Activated CD4-positive, alpha-beta T cell treated with anti-CD3 and anti-CD28 coated beads for 24 hours (primary cell): ENCODE measurements at places on chromosomes 7 and 10.

GRCh38 chr10:10734356-10735064 lies 283.2 kb upstream of the CELF2 start:
- no peak for DNase-seq

GRCh38 chr10:34658934-34659333 lies 156.2 kb downstream of the PARD3 start:
- DNase-seq: no peak

GRCh38 chr7:121904120-121904519 lies 31.2 kb downstream of the PTPRZ1 start:
- no peak for DNase-seq

DNA sequence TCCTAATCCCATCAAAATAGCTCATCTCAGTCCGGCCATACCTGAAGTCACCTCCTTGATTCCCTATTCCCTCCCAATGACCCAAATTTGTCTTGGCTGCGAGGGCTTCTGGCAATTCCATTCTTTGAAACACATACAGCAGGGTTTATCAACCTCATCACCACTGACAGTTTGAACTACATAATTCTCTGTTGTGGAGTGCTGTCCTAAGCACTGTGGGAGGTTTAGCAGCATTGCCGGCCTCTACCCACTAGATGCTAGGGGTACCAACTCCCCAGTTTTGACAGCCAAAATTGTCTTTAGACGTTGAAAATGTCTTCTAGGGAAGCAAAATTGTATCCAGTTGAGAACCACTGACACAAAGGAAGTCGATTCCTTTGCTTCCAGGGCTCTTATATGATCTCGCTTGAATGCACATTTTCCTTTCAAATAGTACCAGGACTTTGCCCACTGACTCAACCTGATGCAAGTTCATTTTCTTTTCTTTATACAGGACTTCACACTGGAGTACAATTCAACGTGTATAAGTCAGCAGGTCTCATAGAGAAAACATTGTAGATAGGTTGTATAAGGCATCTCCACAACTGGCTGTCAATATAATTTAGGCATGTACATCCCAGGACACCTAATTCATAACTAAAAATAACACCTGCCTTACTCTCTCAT lies 133.3 kb downstream of the STRA8 start:
- no peak for DNase-seq

GRCh38 chr7:28815928-28816373 lies 142.2 kb downstream of the TRIL start:
- no peak for DNase-seq

DNA sequence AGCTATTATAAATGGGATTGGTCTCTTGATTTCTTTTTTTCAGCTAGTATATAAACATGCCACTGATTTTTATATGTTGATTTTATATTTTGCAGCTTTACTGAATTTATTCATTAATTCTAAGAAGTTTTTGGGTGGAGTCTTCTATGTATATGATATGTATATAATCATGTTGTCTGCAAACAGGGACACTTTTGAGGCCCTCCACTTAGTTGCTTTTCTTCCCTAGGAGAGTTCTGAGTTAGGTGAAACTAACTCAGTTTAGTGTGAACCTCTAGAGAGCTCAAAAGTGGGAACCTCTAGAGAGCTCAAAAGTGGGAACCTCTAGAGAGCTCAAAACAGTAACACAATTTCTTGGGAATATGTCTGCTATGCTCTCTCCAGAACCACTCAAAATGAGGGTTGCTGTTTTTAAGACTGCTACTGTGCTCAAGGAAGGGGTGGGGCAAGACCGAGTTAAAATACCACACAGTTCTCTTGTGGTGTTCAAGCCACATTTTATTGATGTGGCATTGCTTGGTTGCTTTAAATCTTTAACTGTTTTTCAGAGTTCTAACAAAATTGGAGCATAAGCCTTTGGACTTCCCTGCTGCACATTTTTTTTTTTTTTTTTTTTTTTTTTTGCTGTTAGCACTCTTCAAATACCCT lies 13.2 kb downstream of the CCDC7 start:
- DNase-seq: no peak

- DNase-seq: no peak
These were observed 63.7 kb upstream of the LRRC17 start for GRCh38 chr7:102849079-102849478.

DNA sequence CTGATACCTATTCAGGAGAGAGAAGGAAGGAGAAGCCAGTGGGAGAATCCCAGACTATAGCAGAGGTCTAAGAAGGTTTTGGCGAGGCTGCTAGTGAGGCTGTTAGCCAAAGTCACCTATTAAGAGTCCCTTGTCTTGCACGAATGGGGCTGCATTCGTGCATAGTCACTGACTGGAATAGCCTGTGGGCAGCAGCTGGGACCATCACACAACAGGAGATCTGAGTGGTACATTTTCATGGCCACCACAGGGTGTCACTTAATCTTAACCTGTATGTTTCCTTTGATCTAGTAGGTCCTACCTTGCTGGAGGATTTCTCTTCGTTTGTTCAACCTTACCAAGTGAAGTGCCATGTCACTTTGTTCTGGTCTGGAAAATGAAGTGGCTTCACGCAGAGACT lies 319.9 kb downstream of the BMPER start:
- no peak for DNase-seq

- no peak for DNase-seq
These were observed 19.5 kb downstream of the HSPA12A start for GRCh38 chr10:116722736-116723427.

DNA sequence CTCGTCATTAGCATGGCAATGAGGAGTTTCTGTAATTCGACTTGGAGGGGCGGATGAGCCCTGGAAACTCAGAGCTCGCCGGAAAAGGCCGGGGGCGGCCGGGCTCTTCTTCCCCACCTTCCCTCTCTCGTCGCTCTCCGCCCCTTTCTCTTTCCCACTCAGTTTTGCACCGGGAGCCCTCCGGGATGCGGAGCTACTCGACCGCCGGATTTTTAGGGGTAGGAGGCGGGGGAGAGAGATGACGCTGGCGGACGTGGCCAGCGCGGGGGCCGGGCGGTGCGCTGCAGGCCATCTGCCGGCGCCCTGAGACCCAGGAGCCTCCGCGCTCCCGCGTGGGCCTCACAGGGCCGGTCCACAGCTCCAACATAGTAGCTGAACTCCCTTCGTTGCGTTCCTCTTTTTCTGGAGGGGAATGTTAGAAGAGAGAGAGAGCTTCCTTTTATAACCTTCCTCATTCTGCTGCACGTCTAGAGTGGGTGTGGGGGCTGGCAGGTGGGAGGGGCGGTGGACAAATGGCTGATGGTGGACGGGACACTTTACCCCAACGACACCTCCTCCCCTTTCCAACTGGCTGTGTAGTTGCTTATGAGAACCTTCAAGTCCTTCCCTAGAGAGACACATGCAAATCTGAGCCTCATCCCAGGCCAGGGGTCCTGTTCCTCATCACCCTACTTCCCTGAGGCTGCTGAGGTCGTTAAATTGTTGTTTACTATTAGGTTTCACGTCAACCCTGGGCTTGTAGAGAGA lies 1.1 kb upstream of the HOXA1 start:
- no peak for DNase-seq

DNA sequence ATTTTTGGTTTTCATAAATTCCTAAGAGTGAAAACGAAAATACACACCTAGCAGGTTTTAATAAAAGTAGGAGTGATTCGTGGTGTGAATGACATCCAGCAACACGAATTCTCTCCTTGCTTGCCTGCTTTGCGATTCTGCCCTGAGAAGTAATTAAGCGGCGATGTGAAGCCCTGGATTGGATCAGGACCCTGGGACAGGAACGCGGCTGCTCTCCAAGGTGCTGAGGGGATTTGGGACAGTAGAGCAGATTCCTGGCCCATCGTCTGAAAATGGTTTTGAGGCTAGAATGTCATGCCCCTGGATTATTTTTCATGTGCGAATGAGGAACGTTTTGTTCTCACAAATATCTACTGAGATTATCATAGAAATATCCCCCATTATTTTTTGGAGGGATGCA lies 7.8 kb downstream of the NPS start:
- no peak for DNase-seq

DNA sequence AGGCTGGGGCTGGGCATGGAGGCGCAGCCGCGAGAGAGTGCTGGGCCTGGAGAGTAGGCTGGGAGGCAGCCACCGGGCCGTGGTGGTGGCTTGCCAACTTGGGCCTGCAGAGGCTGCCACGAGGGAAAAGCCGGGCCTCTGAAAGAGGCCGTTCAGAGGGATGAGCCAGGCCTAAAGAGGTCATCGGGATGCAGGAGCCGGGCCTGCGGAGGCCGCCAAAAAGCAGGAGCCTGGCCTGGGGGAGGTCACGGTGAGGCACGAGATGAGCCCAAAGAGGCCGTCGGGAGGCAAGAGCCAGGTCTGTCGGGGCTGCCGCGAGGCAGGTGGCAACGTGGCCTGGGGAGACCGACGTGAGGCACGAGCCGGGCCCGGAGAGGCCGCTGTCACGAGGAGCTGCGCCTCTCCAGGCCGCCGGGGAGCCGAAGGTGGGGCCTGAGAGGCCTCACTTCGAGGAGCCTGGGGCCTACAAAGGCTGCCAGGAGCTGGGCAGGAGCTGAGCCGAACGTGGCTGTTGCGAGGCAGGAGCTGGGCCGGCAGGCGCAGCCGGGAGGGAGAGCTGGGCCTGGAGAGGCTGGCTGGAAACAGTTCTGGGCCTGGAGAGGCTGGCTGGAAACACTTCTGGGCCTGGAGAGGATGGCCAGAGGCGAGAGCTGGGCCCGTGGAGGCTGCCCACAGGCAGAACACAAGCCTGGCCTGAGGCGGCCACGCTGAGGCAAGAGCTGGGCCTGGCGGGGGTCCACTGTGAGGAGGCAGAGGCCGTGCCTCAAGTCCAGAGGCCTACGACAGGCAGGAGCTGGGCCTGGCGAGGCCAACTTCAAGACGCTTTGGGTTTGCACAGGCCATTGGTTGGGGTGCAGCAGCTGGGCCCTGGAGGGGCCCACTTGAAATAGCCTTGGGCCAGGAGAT lies 24.6 kb downstream of the MDH2 start:
- no peak for DNase-seq

GRCh38 chr10:103114876-103115275 lies 78.2 kb downstream of the NT5C2 start:
- no peak for DNase-seq

DNA sequence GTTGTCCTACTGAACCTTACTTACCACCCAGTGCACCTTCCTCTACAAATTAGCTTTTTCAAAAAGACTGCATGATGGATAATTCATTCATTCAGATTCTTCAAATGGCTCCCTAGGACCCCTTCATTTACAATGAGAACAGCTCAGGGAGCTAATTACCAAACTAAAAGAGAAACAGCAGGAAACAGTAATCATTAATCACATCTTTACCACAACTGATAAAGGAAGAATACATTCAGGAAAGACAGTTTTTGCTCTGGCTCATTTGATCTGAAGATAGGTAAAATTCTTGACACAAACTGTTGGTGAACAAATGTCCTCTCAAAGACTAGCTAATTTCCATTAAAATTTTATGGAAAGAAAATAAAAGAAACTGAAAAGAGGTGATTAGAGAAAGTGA lies 1652.7 kb upstream of the LRRTM3 start:
- DNase-seq: no peak

GRCh38 chr7:34220506-34221185 lies 315.3 kb downstream of the BMPER start:
- no peak for DNase-seq

- no peak for DNase-seq
These were observed 262.0 kb upstream of the CSTF2T start for GRCh38 chr10:51961401-51961800.

DNA sequence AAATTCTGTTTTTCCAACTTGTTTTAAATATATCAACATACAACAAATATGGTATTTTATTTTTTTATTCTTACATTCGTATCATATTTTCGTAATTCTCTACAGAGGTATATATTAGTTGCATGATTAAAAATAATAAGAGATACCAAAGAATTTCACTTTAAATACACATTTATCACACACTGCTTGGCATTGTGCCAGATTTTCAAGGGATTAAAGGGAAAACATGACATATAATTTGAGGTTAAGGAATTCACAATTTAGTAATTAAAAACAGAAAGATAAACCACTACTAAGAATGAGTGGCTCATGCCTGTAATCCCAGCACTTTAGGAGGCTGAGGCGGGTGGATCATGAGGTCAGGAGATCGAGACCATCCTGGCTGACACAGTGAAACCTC lies 484.7 kb upstream of the SORCS1 start:
- no peak for DNase-seq

GRCh38 chr10:83023662-83024061 lies 1115.6 kb upstream of the GHITM start:
- DNase-seq: no peak

DNA sequence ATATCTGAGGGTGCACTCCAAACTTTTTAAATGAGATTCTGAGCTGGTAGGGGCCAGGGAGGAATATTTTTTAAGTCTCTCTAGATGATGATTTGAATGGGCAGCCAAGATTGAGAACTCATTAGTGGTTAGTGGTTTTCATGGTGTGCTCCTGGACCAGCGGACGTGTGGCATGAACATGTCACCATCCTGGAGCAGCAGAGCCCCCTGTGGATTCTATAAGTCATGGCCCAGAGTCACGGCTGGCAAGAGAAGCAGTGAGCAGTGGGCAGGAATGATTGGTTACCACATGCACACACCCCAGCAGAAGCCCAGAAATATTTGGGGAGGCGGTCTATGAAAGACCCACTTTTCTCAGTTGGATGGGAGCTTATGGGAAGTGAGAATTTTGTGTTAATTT lies 21.2 kb upstream of the UCN3 start:
- no peak for DNase-seq

GRCh38 chr10:84156768-84157167 lies 16.8 kb upstream of the GPR15LG start:
- no peak for DNase-seq

DNA sequence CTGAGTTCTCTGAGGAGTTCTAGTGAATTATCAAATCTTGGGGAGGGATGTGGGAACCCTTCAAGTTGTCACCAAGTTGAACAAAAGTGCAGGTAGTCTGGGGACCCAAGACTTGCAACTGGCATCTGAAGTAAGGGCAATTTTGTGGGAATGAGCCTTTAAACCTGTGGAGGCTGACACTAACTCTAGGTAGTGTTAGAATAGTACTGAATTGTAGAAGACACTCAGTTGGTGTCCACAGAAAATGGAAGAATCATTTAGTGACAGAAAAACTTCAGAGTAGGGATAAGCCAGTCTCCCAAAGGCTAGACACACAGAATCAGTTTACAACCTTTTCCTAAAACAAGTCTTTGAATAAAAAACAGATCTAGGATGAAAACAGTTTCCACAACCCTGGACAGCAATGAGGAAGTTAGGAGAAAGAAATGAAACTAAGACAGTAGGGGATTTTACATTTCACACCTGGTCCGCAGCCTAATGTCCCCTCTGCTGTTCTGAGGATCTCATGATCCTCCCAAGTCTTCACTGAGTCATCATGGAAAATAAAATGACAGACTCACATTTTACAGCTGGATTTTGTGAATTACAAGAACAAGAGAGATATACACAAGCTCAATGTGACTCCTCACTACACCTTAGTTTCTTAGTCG lies 23.0 kb upstream of the ING3 start:
- DNase-seq: no peak

DNA sequence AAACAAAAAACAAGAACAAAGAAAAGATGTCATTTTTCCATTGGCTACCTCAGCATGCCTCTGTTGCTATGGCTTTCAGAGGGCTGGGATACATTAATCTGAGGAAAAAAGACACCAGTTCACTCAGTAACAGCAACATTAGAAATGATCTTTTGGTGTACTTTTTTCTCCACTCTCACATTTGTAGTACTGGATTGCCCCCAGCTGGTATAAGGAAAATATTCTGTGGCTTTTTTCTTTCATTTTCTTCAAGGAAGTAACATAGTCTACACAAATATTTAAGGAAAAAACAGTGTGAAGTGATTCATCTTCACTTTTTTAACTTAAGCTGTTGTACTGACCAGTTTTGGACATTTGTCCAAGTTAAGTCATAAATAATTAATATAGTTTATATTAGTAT lies 482.3 kb downstream of the SORCS1 start:
- DNase-seq: no peak

- no peak for DNase-seq
These were observed 119.0 kb downstream of the ZPBP start for GRCh38 chr7:49974035-49974434.
